ENCODE measurements at places on chromosomes 3 and 15.
A peak's percentile ranks its signal among the peaks of the same experiment; 100 is the strongest.

- peak; percentile 81 for DNase-seq
Observed at GRCh38 chr3:113211330-113212149, at the start of gene BOC. BOC (plus strand) TSS chr3:113211557; CDS start chr3:113249803, 38,246 bp downstream.

DNA sequence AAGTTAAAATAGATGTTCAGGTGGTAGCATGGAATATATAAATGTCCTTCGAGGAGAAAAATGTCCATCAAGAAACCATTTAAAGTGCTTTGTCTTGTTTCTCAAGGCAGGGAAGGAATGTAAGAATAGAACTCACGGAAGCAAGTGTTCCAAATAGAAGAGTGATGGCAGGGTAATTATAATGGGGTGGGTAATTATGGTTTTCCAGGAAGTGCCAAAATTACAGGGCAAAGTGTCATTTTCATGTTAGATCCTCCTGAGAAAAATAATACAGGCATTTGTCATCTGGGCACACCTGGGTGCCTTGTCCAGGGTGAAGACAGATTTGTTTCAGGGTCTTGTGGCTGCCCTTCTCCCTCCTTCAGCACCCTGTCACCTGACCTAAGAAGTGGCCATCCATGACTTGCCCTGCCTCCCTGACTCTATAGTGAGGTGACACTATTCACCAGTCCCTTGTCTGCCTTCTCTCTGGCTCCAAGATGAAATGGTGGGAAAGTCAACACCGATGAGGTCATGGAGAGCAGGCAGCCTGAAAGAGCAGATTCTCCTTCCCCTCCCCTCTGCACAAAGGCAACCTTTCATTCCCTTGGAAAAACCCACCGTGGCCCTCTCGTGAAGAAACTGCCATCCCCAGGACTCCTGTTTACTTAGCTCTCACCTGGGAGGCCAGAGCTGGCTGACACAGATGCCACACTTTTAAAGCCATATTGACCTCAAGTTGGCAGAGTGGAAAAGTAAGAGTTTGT lies 45.1 kb upstream of the AMOTL2 start:
- no peak for DNase-seq

GRCh38 chr15:24734396-24734795 lies 58.8 kb downstream of the NPAP1 start:
- DNase-seq: no peak

DNA sequence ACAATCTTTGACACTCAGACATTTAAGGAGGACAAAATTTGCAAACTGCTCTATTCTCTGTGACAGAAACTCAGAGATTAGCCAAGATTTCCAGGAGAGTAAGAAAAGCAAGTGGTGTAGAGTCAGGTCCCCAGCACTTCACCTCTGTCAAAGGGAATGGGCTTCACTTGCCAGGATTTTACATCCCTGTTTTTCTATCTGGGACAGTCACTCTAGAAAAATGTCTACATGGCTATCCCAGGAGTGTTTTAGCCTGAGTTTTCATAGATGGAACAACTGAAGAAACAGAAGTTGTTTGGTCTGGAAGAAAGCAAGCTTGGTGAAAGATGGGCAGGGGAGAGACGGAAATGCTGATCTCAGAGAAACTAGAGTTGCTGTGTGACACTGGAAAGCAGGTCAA lies 3.0 kb downstream of the FAM219B start:
- no peak for DNase-seq

GRCh38 chr3:16028604-16029003 lies 145.9 kb upstream of the GALNT15 start:
- DNase-seq: peak; percentile 38

DNA sequence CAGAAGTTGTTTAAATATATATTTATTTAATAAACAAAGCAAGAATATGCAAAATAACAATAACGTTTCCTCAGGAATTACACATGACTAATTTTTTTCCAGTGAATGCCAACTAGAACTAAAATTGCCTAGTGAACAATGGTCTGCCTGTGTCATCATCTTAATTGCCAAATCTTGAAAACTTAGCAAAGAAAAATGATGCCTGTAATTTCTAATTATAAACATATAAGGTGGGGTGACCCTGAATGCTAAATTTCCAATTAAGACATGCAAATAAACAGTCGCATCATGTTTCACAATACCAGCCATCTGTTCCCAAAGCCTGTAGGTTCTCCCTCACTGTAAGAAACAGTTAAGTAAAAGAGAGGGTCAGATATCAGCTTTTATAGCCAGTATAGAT lies 67.6 kb upstream of the PLCL2 start:
- no peak for DNase-seq

DNA sequence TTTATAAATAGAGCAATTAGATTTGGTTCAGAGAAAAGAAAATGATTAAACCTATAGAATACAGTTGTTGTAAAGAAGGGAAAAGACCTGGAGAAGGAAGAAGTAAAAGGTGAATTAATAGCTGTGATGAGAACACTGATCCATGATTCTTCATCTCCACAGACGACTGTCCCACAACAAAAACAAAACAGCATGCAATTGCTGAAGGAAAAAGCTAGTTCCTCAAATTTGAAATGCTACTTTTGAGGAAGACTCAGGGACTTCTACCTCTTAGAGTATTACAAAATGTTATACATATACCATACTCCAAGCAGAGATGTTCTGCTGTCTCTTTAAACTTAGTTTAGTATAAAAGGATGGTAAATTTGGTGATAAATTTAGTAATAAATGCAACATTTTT lies 21.5 kb downstream of the ALCAM start:
- DNase-seq: no peak

DNA sequence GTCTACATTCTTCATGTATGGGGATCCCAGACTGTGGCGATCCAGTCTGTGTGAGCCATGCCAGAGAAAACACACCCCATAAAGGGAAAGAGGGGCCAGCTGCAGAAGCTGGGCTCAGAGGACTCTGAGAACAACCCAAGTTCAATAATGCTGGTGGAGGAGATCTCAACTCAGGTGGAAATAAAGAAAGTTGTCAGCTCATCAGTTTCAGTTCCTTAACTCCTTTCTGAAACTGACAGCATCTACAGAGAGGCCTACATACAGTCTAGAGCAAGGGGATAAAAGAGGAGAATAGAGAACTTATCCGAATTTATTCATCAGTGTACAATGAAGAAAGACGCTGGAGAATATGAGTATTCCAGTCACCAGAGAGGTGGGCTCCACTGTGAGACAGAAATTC lies 77.0 kb downstream of the NTRK3 start:
- no peak for DNase-seq

DNA sequence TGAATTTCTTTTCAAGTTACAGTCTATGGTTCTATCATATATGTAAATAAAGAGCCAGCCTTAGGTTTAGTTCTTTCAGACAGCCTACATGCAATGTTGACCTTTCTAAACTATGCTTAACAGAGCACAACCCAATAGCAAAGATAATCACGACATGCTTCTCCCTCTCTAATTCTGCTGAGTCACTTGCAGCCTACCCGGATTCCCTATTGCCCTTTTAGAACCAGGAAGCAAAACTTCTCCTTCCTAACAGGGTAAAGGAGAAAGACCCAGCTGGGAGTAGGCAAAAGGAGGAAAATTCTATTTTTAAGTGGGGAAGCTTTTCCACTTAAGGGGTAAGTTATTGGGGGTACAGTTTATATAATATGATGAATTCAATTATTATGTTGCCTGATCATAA lies 79.3 kb downstream of the SLC7A14 start:
- peak; percentile 51 for DNase-seq

- no peak for DNase-seq
Observed at GRCh38 chr3:108352176-108352575, 55.8 kb downstream of the HHLA2 start.

GRCh38 chr3:72964633-72965032 lies 32.0 kb upstream of the PPP4R2 start:
- no peak for DNase-seq

GRCh38 chr3:186280737-186281136 lies 81.3 kb downstream of the DGKG start:
- DNase-seq: no peak

- DNase-seq: peak; percentile 68
Observed at GRCh38 chr15:100686725-100687473, 84.5 kb downstream of the ASB7 start.

GRCh38 chr3:64047787-64048186 lies 24.5 kb upstream of the PSMD6 start:
- no peak for DNase-seq

DNA sequence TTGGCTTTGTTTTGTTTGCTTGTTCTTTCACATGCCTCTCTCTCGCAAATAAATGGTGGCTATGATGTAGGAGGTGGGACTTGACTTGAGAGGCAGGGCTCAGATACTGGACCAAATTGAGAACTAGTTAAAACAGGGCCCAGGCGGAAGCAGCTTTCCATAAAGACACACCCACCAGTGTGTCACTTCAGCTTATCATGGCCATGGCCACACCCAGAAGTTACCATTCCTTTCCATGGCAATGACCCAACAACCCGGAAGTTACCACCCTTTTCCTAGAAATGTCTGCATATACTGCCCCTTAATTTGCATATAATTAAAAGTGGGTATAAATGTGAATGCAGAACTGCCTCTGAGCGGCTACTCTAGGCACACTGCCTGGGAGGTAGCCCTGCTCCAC lies 62.6 kb upstream of the CNTN4 start:
- DNase-seq: no peak

DNA sequence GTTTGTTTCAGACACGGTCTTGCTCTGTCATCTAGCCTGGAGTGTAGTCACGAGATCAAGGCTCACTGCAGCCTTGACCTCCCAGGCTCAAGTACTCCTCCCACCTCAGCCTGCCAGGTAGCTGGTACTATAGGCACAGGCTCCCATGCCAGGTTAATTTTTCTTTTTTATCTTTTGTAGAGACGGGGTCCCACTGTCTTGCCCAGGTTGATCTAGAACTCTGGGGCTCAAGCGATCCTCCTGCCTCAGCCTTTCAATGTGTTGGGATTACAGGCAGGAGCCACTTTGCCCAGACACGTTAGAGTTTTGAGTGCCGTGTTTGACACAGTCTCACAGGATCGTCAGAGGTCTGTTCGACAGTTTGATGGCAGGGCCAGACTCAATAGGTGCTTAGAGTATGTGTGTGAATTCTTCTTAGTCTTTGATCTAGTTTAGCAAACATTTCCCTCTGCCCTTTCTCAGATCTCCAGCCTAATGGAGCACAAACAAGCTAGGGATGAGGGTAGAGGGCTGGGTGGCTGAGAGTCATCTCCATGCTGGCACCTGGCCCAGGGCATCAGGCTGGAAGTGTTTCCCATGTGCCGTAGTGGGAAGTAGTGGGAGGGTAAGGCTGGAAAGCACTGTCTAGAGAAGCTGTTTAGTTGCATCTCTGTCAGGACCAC lies 66.1 kb upstream of the DLG1 start:
- DNase-seq: no peak

GRCh38 chr3:114609973-114610630 lies 316.3 kb downstream of the TIGIT start:
- no peak for DNase-seq

GRCh38 chr3:111745786-111746185 lies 113.3 kb upstream of the PHLDB2 start:
- no peak for DNase-seq

DNA sequence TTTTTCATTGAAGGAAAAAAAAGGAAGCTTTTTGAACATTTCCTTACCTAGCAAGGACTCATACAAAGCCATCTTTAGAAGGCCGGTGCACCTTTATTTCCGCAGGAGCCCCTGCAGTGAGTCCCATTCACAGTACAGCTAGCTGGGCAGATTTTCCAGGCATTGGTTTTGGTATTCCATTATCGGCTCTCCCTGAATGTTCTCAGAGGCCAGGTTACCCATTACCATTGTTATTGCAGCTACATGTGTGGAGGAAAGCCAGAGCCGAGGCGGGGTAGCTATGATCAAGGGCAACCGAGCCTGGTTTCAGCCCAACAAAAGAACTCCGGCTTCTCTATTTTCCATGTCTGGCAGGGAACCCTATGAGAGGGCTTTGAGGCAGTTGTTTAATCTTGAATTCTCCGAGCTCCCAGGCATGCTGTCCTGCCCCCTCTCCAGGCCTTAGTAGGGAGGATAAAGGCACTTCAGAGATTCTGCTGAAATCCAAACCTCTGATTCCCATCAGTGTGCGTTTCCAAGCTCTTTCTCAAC lies 100.3 kb downstream of the LRRK1 start:
- no peak for DNase-seq

- DNase-seq: no peak
Observed at GRCh38 chr3:32147933-32148332, 41.5 kb downstream of the GPD1L start.

DNA sequence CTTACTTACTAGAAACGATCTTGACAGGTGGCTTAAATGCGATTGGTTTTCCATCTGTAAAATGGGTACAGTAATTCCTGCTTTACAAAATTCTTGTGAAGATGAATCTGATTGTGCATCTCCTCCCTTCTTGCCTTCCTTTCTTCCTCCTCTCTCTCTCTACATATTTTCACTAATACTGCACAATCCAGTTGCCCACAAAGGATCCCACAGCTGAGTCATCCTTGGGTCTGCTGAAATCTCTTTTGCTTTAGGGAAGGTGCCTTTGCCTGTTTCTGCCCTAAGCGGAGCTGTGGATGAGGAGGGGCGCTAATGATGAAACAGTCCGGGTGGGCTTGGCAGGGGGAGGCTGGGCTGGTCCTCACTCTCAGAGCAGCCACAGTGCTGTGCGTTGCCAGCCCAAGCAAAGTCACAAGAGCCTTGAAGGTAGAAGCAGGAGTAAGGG lies 46.1 kb downstream of the AMOTL2 start:
- DNase-seq: peak; percentile 67

GRCh38 chr15:74468341-74469032 lies 7.5 kb upstream of the UBL7 start:
- DNase-seq: no peak

- DNase-seq: no peak
Observed at GRCh38 chr3:58107597-58107996, 99.4 kb downstream of the FLNB start.

DNA sequence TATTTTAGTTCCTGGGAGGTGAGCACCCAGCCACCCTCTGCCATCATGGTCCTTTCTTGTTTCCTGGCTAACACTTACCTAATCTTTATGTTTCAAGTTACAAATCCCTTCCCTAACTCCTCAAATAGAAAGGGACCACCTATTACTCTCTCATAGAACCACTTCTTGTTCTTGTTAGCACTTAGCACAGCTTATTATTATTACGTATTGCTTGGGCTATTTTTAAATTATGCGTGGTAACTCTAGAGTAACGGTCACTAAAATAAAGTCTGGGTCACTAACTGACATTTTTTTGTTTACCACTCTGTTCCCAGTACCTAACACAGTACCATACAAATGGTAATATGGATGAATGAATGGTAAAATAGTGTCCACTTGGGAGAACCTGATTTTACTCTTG lies 141.9 kb downstream of the LRTM1 start:
- no peak for DNase-seq

- DNase-seq: no peak
Observed at GRCh38 chr3:73623346-73623745, 1.4 kb downstream of the PDZRN3 start.

GRCh38 chr15:76108021-76108723 lies 48.4 kb downstream of the TMEM266 start:
- no peak for DNase-seq

DNA sequence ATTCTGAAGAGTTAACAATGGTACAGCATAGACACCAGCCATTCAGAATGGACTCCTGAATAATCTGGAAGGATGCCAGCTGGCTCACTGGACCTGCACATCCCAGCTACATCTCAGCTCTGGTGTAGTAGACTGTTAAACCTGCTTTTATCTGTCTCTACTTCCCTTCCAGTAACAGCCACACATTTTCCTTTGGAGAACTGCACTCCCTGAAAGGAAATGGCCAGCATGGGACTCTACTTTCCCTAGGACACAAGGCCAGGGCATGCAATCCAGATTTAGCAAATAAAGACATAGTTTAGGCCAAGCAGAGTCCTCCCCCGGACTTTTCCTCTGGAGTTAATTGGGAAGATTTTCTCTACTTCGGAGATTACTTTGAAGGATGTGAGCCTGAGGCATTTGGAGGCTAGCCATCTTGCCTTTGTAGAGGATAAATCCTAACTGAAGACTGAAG lies 82.7 kb upstream of the TCF12 start:
- DNase-seq: peak; percentile 13

- DNase-seq: no peak
Observed at GRCh38 chr3:191362524-191363090, 32.3 kb upstream of the UTS2B start.
